ENCODE measurements at places on chromosomes 11 and 22.

DNA sequence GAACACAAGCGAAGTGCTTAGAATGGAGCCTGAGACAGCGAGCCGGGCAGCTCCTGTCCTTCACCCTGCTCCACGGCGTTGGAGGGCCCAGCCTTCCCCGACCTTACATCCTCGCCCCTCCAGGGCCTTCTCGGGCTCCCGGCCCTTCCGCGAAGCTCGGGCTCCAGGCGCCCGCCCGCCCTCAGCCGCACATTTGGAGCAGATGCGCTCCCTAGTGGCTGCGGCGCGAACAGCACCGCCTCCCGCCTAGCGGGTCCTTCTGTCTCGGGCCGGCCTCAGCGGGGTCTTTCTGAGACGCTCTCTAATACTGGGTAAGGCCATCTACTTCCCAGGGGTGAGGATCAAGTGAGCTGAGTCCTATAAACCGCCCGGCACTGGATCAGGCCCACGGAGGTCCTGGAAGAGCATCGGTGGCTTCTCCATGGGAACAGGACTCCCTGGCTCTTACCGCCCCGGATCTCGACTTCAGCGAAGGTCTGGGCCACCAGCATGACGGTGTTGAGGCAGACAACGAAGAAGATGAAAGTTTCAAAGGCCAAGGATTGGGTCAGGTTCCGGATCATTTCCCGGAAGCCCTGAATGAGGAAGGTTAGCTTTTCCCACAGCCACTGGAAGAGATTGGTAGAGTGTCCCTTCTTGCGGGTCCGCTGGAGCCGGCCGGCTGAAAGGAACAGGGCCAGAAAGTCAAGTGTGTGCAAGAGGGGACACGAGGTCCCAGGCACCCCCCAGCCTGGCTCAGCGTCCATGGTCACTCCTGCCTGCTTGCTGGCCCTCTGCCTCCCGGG lies 3.7 kb downstream of the CATSPER1 start:
- peak; percentile 65 for DNase-seq

DNA sequence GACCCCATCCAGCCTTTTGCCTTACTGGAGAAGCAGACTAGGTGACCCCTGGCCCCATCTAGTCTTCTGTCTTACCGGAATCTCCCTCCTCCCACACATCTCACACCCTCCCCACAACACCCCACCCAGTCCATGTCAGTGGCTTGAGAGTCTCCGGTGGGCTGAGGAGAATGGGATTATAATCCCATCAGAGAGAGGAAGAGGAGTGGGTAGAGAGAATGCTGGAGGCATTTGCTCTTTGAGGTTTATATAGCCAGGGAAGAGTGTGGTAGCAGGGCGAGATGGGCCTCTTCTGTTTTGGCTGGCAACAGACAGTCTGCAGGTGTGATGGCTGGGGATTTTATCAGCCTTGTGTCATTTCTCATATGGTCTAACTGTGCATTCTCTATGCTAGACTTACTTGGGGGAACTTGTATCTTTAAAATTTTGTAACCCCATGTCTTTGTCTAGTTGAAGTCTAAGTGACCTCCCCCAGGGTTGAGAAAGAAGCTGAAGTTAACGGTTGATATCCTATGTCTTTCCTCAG lies 50.3 kb downstream of the GRAMD1B start:
- DNase-seq: no peak

- DNase-seq: no peak
These were observed 27.1 kb upstream of the GRK2 start for GRCh38 chr11:67238894-67239782.

DNA sequence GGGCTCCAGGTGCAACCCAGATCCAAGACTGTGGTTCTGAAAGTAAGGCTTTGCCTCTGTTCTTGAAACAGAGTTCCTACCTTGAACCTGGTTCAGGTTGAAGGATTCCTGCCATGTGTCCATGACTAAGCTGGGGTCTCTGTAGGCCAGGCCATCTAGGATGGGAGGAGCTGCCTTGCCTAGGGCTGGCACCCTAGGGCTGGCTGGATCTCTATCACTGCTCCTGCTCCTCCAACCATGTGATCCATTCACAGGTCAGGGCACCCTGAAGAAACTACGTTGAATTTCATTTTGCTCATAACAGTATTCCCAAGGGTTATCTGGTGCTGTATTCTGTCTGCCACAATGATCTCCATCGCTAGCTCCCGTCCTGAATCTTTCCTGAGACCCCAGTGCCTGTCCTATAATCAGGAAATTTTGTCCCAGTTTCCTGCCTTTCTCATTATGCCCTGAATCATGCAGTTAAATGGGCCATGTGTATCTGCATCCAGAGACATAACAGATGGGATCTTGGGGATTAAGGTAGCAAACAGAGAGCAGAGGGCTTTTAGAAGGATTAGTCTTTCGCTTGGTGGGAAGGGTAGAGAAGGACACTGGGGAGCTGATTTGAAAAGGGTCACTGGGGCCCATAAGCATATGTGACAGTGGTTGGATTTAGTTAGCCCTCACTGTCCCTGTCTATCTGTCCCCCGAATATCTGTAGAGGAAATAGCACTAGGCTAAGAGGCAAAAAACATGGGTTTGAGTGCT lies 98.2 kb upstream of the MTMR2 start:
- DNase-seq: no peak

GRCh38 chr11:66834943-66835342 lies 8.3 kb upstream of the RCE1 start:
- no peak for DNase-seq

- DNase-seq: no peak
These were observed 224.4 kb upstream of the SESN3 start for GRCh38 chr11:95455228-95455970.

DNA sequence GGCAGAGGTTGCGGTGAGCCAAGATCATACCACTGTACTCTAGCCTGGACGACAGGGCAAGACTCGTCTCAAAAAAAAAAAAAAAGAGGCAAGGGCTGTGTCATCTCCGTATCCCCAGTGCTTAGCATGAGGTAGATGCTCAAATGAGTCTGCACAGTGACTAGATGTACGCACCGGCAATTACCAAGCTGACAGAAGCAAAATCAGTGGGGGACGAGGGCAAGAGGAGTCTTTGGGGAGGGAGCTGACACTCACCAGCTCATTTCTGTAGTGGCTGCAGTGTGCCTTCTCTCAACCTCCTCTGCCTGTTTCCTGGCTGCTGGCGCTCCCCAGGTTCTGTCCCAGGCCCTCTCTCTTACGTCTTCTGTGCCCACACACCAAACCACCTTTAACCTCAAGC lies 69.9 kb downstream of the PACSIN2 start:
- no peak for DNase-seq

DNA sequence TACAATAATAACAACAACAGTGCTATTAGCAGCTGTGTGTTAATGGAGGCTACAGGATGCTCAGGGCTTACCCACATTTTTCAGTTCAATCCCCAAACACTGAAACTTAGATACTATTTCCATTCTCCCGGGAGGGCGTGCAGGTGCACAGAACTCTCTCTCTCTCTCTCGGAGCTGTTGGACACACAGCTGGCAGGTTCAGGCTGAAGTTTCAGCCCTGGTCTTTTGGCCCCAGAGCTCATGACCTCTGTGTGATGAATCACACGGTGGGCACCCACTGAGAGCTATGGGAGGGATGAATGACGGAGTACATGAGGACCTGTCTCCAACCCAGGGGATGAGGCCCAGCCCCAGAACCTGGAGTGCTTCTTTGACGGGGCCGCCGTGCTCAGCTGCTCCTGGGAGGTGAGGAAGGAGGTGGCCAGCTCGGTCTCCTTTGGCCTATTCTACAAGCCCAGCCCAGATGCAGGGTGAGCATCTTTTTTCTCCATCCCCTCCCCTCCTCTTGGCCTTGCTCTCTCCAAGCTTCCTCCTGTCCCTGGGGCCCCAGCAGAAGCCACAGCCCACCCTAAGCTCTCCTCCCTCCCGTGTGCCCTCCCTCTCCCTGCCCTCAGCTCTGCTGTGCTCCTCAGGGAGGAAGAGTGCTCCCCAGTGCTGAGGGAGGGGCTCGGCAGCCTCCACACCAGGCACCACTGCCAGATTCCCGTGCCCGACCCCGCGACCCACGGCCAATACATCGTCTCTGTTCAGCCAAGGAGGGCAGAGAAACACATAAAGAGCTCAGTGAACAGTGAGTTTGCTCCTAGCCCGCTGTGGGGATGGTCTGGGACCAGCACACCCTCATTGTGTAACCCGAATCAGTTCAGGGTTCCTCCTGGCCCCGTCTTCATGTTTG lies 16.9 kb downstream of the CSF2RB start:
- no peak for DNase-seq

- DNase-seq: no peak
These were observed 35.5 kb downstream of the SYT7 start for GRCh38 chr11:61545341-61545740.

GRCh38 chr11:11186249-11186648 lies 166.8 kb downstream of the CSNK2A3 start:
- DNase-seq: no peak

DNA sequence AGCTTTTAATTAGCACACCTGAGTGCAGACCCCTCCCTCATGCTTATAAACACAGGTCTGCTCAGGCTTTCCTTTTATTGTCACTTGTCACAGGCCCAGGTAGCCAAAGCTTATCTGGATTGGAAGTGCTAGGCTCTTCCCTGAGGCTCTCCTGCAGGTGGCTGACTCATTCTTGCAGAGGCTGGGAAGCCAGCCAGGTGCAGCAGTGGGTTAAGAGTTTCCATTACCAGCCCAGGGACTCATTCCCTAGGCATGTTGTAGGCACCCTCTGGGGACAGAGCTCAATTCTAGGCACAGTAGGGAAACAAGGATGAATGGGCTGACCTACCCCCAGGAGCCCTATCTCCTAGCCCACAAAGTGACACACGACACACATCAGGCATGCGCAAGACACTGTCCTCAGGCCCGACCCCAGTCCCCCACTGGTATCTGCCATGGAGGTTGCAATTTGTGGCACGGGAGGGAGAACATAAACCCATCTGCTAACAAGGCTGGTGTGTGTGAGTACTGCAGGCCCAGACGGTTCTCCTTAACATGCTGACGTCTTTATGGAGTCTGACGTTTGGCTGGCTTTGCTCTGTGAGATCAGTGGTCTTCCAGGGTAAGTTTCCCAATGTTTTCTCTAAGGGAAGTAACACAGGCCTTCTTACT lies 94.2 kb downstream of the ABTB2 start:
- no peak for DNase-seq

DNA sequence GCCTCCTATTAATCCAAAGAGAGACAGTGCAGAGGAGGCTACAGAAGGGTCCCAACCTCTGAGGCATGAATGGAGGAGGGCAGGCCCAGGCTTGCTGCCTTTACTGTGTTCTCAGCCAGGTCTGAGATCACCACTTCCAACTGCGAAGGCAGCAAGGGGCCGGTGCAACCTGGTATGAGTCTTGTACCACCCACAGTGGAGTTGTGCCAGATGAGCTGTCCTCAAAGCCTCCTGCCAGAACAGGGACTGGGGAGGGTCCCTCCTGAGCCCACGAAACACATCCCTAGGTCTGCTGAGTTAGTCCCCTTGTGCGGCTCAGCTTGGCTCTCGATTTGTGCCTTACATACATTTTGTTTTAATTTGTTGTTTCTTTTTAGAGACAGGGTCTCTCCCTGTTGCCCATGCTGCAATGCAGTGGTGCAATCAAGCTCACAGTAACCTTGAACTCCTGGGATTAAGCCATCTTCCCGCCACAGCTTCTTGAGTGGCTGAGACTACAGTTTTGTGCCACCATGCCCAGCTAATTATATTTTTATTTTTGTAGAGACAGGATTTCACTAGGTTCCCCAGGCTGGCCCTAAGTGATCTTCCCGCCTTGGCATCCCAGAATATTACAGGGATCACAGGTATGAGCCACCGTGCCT lies 9.3 kb downstream of the MIF start:
- no peak for DNase-seq

GRCh38 chr11:90204832-90205646 lies 17.8 kb downstream of the CHORDC1 start:
- no peak for DNase-seq

GRCh38 chr11:2247496-2247895 lies 22.9 kb downstream of the ASCL2 start:
- no peak for DNase-seq

DNA sequence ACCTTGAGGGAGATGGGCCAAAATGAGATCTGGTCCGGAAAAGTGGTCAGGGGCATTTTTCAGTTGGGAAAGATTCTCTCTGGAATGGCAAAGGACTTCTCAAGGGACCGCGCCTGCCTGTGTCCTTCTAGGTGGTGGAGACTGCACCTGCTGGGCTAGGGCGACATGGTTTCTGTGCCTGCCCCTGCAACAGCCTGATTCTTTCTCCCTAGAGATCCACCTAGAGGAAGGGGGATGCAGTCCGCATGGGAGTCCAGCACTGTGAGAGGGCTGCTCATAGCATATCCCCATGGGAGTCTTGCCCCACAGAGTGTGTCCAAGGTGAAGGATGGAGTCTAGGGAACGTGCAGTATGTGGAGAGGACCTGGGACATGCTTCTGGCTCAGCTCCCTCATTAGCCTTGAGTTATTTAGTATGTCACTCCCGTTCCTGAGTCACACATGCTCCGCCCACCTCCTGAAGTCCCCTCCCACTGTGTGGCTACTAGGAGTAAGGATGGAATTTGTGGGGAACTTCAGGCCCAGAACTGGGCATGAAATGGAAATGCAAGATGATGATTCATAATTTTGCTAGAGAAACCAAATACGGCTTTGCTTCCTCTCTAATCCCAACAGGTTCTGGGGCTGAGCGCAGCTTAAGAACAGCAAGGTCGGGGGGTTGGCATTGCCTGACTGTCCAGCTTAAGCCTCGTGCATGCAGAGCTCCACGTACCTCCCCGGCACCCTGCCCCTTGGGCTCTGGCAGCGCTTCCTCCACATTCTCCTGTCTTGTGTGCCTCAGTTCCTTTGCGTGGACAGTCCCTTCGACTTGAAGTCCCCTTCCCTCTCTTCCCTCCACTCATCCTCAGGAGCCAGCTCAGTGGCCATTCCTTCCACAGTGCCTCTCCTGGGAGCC lies 35.0 kb downstream of the GRIK4 start:
- DNase-seq: no peak

GRCh38 chr22:41197038-41197972 lies 7.8 kb upstream of the L3MBTL2 start:
- peak; percentile 61 for DNase-seq

GRCh38 chr11:67698247-67698646 lies 23.8 kb upstream of the ALDH3B2 start:
- no peak for DNase-seq

GRCh38 chr11:3838504-3838903 lies 2.3 kb downstream of the RHOG start:
- no peak for DNase-seq

DNA sequence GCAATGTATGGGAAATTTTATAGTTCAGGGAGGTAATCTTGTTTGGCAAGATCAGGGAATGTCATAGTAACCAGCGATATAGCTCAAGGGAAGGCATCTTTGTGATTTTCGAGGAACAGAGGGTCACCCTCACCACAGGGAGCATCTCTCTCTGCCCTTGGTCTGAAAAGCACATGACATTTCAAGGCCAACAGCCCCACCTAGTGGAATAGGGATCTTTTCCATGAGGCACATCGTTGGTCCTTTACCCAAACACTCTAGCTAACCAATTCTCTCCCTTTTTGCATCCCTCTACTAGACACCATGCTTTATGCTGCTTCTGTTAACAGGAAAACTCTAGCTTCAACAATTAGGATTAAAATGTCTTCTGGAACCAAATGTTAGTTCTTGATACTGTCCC lies 179.0 kb downstream of the GRM5 start:
- peak; percentile 6 for DNase-seq
